ENCODE measurements at places on chromosomes 3 and 15. TPM values are rescaled to one million over a fixed set of nuclear protein-coding genes. Genes with fewer than 3 reads are reported as not detected.

- DNase-seq, result no peak
- H3K4me3 ChIP-seq, result no peak overlapping the region
- H3K36me3 ChIP-seq, result peaks cover 70% of the 10 kb centered on the region
- no peak overlapping the region for H3K27ac ChIP-seq
Measured at GRCh38 chr15:34360298-34360697, 6.7 kb downstream of the LPCAT4 start.

GRCh38 chr3:196620161-196620604 lies 19.3 kb upstream of the NRROS start:
- no peaks in the 10 kb centered on the region for H3K27me3 ChIP-seq
- no peak overlapping the region for H3K4me3 ChIP-seq
- H3K4me1 ChIP-seq, result peaks cover 43% of the 10 kb centered on the region
- DNase-seq, result no peak
- H3K27ac ChIP-seq, result peak overlapping the region; percentile 74

Gene PTH1R
- total RNA-seq, result 7.5 TPM

GRCh38 chr3:6860149-6860953 lies 564 bp upstream of the GRM7 start:
- peaks cover 31% of the 10 kb centered on the region for H3K27me3 ChIP-seq
- H3K4me3 ChIP-seq, result peak overlapping the region; percentile 47
- H3K4me1 ChIP-seq, result peaks cover 26% of the 10 kb centered on the region

DNA sequence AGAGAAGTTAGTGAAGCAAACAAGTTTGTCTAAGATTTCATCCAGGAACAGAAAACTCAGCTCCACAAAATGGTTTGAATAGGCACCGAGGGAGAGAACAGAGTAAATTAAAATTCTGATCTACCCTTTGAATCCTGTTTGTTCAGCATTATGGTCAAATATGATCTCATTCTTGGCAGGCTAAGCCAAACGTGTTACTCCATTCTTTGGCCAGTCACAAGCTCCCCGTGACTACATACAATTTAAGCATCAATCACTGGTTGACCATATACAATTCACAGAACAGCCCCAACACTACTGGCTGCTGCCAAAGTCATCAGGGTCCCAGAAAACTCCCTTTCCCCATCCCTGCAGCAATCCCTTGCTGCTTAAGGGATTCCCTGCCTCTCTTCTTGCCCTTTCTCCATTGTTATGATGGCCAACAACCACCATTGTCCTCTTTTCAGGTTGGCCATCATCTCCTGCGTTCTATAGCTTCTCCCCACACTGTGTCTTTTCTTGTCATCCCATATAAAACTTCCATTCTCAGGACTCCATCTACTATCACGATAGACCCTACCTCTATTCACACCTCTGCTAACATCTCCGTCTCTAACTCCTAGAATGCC lies 46.3 kb downstream of the GOLIM4 start:
- no peaks in the 10 kb centered on the region for H3K36me3 ChIP-seq
- peaks cover 43% of the 10 kb centered on the region for H3K4me1 ChIP-seq
- H3K27me3 ChIP-seq, result no peaks in the 10 kb centered on the region
- H3K27ac ChIP-seq, result no peak overlapping the region
- no peak overlapping the region for H3K4me3 ChIP-seq

DNA sequence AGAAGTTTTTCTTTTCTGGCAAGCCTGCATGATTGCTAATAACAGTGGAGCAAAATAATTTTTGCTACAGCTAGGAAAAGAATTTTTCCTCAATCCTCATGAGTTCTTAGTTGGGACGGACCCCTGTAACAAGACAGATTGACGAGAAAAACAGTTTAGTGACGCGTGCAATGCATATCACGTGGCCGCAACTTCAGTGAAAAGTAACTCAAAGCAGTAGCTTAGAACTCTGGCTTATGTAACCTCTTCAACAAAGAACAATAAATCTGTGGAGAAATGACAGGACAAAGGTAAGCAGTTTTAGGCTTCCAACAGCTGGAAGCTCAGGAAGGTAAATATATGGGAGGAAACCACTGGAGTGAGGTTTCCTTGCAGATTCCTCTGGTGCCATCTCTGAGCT lies 19.7 kb downstream of the FAM107A start:
- no peak overlapping the region for H3K27ac ChIP-seq
- DNase-seq, result no peak
- H3K27me3 ChIP-seq, result no peaks in the 10 kb centered on the region
- H3K36me3 ChIP-seq, result no peaks in the 10 kb centered on the region

Gene PLA1A
- 1.8 TPM for total RNA-seq

Gene ACOX2
- 20.9 TPM for total RNA-seq
